ENCODE measurements at places on chromosomes 12 and 14.

GRCh38 chr12:82440885-82441284, 82.6 kb downstream of the METTL25 start:
- DNase-seq: no peak

DNA sequence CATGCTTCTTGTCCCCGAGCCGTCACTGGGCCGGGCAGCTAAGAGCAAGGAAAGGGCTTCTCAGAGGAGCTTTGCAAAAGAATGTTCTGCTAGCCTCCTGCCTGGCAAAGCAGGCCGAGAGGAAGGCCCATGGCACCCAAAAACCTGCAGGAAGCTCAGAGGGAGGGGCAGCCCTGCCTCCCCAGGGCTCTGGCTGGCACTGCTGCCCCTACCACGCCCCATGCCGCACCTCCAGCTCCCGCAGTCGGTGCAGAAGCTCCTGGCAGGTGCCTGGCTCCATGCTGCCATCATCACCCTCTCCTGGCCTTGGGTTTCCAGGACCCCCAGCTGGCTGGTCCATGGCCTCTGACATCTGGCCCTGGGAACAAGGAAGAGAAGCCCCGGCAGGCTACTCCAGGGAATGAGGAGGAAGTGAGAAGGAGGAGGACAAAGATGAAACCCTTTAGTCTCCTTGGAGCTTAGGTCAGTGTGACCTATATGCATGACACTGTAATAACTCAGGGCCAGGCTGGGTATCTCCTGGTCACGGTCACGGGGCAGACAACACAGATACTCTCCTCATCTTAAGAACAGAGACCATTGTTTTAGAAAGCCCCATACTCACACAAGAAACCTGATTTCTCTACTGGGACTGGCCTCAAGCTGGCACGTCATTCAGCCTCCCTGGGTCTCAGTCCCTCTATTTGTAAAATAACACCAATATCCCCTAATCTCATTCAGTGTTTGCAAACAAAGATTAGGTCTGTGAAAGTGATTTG, 24.3 kb downstream of the NCKAP5L start:
- DNase-seq: no peak

DNA sequence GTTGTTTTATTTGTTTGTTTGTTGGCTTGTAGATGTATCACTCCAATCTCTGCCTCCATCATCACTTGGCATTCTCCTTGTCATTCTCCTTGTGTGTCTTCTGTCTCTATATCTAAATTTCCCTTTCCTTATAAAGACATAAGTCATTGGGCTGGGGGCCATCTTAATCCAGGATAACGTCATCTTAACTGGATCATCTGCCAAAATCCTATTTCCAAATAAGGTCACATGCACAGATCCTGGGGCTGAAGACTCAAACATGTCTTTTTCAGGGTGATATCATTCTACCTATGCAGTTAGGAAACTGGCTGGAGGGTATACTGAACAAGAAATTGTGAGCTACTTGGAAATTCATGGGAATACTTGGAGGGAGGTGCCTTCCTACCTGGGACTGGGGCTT, 8.7 kb upstream of the CCDC60 start:
- no peak for DNase-seq

DNA sequence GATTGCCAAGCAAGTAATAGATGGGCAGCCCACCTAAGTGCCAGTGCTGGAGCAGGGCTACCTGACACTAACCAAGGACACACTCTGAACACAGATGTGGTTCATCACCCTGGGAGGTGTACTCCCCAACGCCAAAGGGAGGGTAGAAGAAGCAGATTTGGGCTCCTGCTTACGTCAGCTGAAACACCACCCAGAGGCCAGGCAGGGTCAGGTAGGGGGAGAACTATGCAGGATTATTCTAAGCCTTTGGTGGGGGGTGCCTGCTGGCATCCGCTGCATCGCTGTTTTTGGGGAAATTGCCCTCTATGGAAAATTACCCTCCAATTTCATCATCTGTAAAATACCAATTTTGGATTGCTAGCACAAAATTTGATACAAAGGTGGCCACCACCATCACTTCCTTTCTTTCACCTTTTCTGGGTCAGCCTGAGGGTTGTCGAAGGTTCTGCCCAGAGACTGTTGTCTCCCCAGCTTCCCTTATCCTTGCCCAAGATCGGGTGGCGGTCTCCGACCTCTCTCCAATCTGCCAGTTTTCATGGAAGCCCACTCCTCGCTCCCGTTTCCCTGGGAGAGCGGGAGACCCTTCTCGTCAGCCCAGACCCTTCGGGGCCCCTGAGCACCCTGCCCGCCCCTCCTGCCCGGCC, 535 bp downstream of the BIN2 start:
- no peak for DNase-seq

DNA sequence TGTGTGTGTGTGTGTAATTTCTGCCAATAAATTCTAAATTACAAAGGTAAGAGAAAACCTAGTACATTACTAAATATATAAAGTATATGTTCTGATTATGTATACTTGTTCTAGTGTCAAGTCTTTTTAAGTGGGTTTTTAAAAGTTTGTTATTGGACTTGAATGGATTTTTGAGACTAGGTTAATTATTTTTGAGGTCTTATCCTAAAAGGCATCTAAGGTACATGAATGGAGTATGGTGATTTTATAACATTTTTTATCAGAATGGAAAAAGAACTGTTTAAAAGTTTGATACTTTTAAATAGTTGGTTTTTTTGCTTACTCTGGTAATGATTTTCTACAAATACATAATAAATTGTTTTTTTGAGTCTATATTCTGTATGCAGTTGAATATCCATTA, 22.5 kb upstream of the TMPRSS12 start:
- DNase-seq: no peak

DNA sequence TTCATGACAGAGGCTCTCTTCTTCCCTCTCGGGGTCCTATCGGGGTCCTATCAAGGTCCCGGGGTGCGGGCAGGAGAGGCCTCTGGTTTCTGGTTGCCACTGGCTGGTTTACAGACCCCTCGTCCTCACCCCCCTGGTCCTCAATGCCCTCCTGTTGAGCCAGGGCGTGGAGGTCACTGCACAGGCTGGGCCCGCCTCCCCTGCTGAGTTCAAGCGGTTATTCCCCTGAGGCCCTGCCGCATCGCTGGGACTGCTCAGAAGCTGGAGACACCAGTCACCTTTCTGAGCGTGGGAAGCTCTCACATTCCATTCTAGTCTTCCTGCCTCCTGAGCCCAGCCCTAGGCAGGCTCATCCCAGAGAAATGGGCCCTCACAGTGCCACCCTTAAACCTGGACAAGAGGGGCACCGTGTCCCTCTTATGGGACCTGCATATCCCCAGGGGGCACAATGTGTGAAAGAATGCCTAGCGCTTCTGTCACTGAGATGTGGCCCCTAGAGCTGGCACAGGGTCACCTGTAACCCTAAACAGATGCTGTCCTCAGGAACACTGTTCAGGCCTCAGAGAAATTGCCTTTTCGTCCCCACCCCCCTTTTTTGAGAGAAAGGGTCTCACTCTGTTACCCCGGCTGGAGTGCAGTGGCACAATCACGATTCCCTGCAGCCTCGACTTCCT, 177.7 kb upstream of the RGS6 start:
- DNase-seq: peak; percentile 7

- peak; percentile 61 for DNase-seq
Observed at GRCh38 chr12:89345830-89346740, 6.2 kb downstream of the DUSP6 start.

DNA sequence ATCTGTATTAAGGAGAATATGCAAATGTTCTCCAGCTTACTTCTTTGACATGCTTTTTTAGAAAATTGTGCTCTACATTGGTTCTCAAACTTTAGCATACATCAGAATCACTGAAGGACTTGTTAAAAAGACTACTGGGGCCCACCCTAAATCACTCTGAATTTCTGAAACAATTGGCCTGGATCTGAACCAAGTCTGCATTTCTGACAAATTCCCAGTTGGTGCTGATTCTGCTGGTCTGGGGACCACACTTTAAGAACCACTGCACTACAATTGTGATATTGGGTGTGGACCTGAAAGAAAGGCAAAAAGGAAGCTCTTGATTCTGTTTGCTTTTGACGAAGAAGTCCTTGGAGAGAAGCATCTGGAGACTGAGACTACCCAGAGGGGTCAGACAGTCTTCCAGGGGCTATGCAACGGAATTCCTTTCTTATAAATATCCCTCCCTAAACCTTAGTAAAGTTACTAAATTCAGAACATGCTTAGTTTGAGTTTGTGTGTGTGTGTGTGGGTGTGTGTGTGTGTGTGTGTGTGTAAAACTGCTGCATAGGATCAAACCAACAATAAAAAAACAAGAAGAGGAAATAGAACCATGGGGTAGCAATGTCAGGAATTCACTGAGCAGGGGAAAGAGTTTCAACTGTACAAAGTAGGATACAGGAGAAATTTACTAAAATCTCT, 36.8 kb downstream of the EAPP start:
- DNase-seq: no peak

DNA sequence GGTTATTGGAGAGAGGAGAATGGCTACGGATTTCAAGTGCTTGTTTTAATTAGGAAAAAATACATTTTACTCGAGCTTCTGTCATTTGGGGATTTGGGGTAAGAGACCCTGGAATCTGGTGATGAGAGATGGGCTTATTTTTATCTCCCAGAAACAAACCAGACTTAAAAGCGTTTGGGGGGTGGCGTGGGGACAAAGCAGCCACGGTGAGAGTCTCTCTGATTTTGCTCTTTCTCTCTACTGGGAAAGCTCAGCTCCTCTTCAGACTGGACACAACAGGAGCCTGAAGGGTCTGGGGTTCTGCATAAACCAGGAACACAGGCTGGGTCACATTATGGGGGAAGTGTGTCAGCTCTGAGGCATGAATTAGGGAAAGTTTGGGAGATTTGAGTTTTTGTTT, 3.8 kb downstream of the VSX2 start:
- no peak for DNase-seq

GRCh38 chr12:125249932-125250331, 184.7 kb downstream of the AACS start:
- DNase-seq: no peak
